Astrocyte of the cerebellum (primary cell): ENCODE measurements at places on chromosomes 4 and X.

- DNase-seq: no peak
Measured at GRCh38 chrX:71992711-71993110, 82.1 kb downstream of the NHSL2 start.

- no peak for DNase-seq
Measured at GRCh38 chr4:67522851-67523671, 22.2 kb downstream of the CENPC start.

- DNase-seq: no peak
Measured at GRCh38 chrX:57918750-57919436, 8.6 kb upstream of the ZXDA start.

DNA sequence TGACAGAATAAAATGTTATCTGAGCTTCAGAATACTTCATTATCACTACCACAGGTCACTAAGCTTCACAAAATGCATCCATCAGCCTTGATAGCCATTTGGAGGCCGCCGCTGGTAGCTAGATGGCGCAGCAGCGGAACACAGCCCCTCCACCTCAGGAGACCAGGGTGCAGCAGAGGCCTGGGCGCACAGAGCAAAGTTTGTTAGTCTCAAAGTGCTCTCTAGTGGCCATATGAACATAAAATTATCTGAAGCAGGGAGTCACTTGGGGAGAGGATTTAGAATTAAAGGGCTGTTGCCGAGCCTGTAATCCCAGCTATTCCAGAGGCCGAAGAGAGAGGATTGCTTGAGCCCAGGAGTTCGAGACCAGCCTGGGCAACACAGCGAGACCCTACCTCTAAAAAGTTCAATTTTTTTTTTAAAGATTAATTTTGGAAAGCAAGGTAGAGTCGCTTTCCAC is 8.1 kb upstream of the DCTD start:
- peak; percentile 41 for DNase-seq

DNA sequence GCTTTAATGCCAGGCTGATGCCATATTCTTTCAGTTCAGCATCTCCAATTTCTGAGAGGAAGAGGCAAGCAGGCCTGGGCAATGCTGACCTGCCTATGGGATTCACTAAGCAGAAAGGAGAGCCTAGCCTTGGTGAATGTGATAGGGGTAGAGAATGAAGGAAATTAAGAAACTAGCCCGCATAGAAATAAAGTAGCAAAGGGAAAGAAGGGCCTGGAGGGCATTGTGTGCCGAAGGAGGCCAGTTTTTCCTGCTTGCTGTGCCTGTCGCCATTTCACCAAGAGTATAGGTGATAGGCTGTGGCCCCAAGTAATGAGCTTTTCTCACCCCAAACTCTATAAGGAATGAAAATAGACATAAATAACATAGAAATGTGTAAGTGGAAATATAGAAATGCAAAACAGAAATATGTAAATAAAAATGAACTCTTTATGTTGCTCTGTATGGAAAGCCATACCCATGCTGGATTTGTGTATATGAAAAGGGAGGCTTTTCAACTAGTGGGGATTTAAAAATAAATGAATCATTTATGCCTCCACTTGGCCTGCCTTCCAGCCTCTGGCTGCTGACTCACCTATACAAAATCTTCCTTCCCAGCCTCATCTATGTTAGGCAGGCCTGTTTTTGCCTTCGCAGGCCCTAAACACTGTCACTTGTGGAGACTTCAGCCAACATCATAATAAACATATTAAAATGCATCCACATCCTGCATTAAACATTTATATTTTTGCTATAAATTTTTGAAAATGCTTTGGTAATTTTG is 5.1 kb upstream of the OCRL start:
- DNase-seq: no peak

- no peak for DNase-seq
Measured at GRCh38 chrX:20567108-20567507, 300.4 kb upstream of the RPS6KA3 start.

DNA sequence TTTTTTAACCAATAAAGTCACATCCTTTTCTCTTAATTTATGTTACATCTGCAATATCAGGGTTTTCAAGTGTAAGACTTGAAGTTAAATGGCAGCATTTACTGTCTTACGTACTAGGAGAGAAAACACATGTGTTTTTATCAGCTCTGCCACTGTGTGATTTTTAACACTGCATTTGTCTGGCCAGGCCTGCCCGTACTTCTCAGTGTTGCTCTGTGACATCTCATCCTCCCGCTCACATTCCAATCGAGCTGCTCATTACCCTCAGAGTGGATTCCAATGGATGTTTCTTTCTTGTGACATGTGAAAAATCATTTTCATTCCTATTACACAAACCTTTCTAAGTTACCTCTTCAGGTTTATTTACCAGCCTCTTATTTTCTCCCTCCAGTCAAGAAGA is 420.3 kb downstream of the FAT4 start:
- peak; percentile 83 for DNase-seq

GRCh38 chr4:86549163-86549788 is 44.8 kb upstream of the PTPN13 start:
- DNase-seq: no peak

GRCh38 chr4:34718576-34719245 is 1525.6 kb downstream of the ARAP2 start:
- DNase-seq: no peak

DNA sequence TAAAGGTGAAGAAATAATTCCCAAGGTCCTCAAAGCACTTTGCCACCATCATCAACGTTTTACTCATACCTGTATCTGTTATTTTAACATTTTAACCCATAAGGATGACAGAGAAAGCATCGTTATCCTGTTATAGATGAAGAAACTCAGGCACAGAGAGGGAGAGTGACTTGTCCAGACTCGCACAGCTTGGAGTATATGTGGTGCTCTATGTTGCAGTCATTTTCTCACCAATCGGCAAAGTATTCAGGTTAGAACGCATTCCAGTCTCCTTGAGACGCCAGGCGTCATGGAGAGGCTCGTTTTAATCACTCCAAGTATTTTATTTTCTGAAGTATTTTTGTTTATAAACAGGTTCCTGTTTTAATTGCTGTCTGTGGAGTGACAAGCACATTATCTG is 73.5 kb downstream of the IRF2 start:
- no peak for DNase-seq

- peak; percentile 76 for DNase-seq
Measured at GRCh38 chr4:171880136-171880535, 66.9 kb downstream of the GALNTL6 start.

DNA sequence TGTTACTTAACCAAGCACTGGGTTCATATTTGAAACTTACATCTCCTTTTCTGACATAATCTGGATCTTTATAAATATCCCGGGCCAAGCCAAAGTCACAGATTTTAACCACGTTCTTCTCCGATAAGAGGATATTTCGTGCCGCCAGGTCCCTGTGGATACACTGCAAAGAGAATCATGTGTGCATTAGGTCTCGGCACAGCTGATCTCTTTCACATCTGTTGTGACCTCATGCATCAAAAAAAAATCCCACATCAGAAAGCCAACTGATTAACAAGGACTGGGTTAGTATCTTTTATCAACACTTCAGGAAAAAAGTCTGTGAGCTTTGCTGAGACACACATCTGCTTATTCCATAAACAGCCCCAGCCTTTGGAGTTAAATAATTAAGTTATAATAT is 35.5 kb downstream of the KDR start:
- DNase-seq: no peak

- no peak for DNase-seq
Measured at GRCh38 chr4:124519196-124519595, 193.3 kb downstream of the ANKRD50 start.

GRCh38 chr4:7938266-7938608 is 1.4 kb downstream of the AFAP1 start:
- DNase-seq: no peak

- no peak for DNase-seq
Measured at GRCh38 chr4:81508411-81509185, 36.9 kb upstream of the RASGEF1B start.

- peak; percentile 32 for DNase-seq
Measured at GRCh38 chr4:114378305-114378903, 220.2 kb upstream of the UGT8 start.

DNA sequence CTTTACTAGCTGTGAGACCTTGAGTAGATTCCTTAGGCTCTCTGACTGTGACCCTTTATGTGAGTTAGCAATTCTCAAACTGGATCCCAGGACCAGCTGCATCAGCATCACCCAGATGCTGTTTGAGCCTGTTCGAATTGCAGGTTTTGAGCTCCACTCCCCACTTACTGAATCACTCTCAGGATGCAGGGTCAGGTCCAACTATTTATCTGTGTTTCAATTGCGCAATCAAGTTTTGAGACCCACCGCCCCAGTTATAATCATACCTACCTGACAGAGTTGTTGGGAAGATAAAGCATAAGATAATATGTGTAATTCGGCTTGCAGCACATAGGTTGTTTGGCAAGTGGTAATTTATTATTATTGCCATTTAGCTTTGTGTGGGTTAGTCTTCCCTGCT is 155.8 kb upstream of the DGKK start:
- DNase-seq: no peak

DNA sequence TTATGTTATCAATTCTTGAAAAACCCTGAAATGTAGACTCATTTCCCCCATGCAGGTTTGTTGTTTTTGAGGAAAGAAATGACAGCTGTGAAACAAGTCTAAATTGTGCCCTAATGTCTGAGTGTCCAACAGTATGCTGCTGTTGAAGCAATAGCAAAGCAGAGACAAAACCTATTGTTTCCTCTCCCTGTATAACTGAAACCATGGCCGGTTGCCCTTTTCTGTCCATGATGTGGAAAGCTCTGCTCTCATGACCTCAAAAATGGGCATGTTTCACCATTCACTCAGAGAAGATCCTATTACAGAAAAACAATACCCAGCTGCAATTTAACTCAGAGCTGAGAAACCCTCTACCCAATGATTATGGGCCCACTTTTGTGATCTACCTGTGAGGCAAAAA is 312.6 kb upstream of the FTHL17 start:
- DNase-seq: no peak

DNA sequence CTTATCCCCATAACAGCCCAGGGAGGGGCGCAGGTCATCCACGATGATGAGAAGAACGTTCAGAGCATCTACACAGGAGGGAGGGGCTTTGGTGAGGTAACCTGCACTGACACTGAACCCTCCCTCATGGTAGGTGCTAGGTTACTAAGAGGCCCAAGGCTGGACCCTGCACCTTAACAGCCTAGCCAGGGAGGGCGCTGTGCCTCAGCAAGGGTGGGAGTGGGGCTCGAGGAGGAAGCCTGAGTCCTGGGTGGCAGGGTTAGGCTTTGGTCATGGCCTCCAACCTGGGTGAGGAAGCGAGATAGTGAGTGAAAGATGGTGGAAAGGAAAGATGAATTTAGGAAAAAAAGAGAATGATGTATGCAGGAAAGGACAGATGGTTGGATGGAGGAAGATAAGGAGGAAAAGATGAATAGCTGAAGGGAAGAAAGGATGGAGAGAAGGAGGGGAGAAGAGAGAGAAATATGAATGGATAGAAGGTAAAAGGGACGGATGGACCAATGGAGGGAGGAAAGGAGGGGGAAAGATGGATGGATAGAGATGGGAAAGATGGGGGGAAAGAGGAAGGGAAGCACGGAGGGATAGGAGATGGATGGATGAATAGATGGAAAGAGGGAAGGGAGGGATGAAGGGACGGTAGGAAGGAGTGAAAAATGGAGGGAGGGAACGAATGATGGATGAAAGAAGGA is 736 bp downstream of the IDS start:
- DNase-seq: no peak

DNA sequence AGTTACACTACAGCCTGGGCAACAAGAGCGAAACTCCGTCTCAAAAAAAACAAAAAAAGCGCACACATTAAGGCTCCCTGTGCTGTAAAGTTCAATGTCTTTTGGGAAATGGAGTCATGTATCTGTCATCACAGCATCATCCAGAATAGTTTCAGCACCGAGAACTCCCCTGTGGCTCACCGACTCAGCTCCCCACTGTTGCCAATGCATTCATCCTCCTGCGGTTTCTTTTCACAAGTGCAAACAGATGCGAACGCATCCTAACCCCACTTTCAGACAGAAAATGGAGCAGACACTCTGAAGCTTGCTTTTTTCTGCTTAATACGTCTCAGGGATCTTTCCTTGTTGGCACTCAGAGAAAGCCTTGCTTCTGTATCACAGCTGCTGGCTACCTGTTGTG is 13.8 kb upstream of the SH3TC1 start:
- peak; percentile 79 for DNase-seq

GRCh38 chr4:3683744-3684421 is 82.3 kb upstream of the ADRA2C start:
- DNase-seq: no peak

GRCh38 chr4:69167300-69167699 is 47.2 kb downstream of the UGT2B11 start:
- no peak for DNase-seq

- no peak for DNase-seq
Measured at GRCh38 chr4:138301536-138301935, 59.4 kb upstream of the SLC7A11 start.

GRCh38 chr4:151664289-151664688 is 96.5 kb downstream of the GATB start:
- DNase-seq: no peak

GRCh38 chrX:150569155-150569477 is 695 bp downstream of the MTM1 start:
- DNase-seq: no peak

DNA sequence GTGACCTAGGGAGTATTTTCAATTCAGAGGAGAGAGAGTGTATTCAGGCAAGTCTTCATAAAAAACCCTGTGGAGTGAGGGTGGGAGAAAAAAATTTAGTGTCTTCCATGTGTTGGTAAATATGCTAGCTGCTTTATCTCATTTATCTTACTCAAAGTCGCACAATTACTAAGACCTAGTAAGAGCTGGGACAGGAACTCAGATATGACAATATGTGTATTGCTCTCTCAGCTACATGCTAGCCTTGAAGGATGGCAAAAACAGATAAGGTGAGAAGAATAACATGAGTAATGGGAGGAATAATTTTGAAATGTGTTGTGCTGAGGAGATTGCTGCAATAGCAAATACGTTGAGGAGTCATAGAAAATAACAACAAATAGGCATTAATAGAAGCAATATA is 458.6 kb downstream of the SH2D1A start:
- DNase-seq: no peak

DNA sequence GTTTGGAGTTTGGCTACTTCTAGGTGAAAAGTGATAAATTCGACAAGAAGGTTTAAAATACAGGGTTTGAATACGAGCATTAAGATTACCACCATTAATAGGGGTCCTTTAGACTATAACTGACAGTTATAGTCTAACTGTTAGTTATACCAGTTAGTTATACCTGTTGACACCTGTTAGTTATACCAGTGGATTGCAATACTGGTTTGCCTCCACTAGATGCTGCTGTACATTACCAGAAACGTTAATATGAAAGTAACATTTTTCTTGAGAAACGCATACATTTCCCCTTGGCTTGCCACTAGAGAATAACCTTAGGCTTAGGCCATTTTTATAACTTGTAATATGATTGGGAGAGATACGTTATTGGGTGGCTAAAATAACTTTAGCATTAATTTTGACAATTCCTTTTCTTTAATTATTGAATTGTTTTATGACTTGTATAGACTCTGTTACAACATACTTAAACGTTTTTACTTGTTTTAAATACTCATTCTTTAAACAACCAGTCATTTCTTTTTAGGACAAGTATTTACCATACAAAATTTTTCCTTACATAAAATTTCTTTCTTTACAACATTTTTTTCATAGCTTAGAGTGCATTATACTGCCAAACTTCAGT is 911.2 kb downstream of the FSTL5 start:
- DNase-seq: no peak
